CD4-positive, alpha-beta T cell treated with Interleukin-17A for 1 hour (primary cell): ENCODE measurements at places on chromosomes 2 and 18.

DNA sequence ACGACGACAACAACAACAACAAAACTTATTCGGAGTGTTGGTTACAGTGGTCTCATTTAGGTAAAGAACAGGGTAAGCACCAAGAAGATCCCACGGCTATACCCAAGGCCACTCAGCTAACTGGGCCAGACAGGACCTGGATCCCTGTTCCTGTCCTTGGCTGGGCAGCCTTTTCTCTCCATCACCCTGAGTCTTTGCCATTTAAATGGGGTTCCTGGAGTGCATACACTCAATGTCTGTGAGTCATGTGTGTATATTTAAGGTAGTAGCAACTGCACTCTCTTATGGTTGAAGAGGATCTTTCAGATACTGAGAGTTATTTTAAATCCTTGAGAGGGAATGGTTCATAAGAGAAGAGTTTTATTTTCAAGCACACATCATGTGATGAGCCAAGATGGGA lies 35.3 kb downstream of the ADCYAP1 start:
- no peak for DNase-seq

DNA sequence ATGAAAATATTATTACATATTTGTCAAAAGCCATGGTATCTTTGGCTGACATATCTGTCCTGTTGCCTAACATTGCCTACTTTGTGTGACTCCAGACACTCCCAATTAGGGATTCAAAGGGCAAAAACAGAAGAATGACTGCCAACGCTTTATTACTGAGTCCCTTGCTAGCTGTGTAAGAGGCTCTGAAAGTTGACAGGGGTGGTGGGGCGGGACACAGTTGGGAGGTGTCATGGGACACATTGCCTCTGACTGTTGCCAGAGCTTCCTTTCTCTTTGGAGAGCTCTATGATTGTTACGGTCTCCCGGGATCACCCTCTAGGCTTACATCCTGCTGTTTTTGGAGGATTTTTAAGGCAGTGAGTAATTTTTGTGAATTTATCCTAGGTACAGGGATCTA lies 249.6 kb upstream of the ACVR2A start:
- DNase-seq = no peak

DNA sequence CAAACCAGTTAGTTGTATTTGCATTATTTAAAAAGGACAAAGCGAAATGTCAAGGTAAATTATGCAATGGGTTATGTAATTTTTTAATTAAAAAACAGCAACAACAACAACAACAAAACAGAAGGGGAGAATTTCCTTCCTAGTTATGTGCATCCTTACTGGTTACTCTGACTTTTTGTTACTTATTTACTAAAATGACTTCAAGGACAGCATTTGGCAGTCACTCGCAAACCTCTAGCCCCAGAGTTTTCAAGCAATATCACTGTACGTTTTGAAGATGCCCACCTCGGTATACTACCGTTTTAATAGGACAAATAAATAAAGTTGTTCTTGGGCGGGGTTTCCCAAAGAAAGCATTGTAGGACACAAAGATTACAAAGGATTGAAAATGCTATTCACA lies 24.7 kb upstream of the MRO start:
- no peak for DNase-seq

DNA sequence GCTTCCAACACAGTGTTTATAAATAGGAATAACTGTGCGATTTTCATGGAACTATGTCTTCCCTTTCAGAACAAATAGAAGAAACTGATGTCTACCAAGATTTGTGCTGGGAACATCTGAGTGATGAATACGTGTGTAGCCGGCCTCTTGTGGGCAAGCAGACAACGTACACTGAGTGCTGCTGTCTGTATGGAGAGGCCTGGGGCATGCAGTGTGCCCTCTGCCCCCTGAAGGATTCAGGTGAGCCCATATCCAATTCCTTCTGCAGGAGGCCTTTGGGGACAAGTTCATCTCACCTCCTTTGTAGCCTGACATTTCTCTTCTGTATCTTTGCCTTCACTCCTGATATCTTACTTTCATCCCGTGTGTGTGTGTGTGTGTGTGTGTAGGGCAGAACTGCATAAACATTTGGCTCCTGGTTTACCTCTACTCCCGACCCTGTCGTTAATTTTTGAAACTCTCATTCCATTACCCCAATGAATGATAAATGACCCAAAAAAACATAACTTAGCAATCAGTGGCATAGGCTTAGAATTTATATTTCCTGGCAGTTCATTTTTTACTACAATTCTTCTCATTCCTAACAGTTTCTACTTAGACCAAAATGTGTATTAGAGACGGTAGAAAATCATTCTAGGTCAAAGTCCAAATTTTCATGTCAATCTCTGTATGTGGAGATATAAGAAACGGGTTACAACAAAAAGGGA lies 111.0 kb upstream of the RASGRP3 start:
- DNase-seq = no peak

GRCh38 chr2:120904379-120904778 lies 168.7 kb downstream of the GLI2 start:
- DNase-seq = no peak
